ENCODE measurements at places on chromosomes 3 and 15.

DNA sequence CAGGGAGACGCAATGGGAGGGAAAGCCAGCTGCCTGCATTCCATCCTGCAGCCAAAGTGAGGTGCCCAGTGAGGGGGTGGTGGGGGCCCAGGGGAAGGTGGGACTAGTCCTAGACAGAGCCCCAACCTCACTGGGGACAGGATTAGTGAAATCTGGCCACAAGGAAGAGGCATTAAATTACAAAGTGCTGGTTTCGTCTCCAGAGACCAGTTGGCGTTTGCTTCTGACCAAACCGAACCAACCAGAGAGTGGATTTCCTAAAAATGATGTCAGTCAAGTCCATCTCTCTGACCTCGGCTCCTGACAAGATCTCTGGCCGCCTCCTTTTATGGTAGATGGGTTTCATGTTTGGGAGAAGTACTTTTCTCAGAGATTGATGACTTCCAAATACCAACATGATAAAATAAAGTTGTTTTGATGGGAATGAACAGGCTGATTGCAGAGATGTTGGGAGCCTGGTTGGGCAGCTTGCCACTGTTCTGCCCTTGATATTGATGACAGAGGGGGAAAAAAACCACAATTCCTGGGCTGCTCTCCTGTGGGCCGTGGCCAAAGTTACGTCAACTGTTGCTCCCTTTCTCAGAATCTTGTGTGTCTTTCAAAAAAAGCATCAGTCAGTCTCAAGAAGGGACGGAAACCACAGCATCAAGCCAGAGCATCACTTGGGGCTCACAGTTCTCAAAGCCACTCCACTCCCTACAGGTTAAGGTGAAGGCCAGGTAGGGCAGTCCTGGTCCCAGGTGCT, 24.6 kb downstream of the ITGA11 start:
- no peak for DNase-seq

DNA sequence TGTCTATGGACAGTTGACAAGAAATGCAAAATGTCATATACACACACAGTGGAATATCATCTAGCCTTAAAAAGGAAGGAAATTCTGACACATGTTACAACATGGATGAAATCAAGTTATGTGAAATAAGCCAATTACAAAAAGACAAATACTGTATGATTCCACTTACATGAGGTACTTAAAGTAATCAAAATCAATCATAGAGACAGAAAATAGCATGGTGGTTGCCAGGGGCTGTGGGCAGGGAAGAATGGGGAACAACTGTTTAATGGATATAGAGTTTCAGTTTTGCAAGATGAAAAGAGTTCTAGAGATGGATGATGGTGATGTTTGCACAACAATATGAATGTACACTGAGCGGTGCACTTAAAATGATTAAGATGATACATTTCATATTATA, 613.8 kb upstream of the ZNF385D start:
- no peak for DNase-seq

GRCh38 chr15:93613386-93613785, 524.4 kb upstream of the RGMA start:
- no peak for DNase-seq

GRCh38 chr15:90211440-90212143, 10.5 kb downstream of the SEMA4B start:
- no peak for DNase-seq

GRCh38 chr15:57329582-57330367, 46.5 kb upstream of the CGNL1 start:
- no peak for DNase-seq

Measured in T-helper 2 cell treated with Interferon-gamma antibody and Interleukin-4, amounts not matched to agents 5 μg/mL and 100 μg/mL, for 36 hours (primary cell).